Mesothelial cell of epicardium (in vitro differentiated cells): ENCODE measurements at places on chromosomes 1 and 21. TPM values are rescaled to one million over a fixed set of nuclear protein-coding genes. Genes with fewer than 3 reads are reported as not detected.

RIMKLA gene
- 0.20 to 0.31 TPM (median 0.20 TPM) in 3 replicates for total RNA-seq

DNA sequence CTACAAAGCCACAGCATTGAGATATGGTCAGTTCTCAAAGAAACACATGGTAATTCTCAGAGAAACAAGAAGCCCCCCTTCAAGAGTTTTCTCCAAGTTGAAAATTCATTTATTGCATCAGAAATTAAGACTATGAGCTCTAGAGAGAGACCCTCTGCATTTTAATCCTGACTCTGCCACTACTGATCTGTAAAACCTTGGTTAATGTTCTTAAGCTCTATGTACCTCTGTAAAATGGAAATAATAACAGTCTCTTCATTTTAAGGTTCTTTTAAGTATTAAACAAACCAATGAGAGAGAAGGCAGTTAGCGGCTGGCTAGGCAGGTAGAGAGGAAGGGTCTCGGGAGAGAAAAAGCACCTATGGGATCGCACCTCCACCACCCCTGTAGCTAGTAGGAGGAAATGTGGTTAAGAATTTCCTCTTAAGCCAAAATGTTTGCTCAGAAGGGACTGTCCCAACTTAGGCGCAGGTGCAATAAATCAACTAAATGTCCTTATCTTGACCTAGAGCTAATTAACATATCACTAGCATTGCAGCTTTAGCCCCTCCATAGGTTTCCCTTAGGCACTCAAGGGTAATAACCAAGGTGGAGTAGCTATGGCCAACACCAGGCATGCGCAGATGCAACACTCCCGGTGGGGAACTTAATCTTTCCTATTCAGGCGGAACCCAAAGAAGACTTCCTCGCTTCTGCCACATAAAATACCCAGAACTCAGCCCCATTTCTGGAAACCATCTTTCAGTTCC is 1685.4 kb downstream of the MRPL39 start:
- H3K27me3 ChIP-seq: no peaks in the 10 kb centered on the region
- H3K4me3 ChIP-seq: no peak overlapping the region
- H3K4me1 ChIP-seq: no peaks in the 10 kb centered on the region
- no peak overlapping the region for H3K27ac ChIP-seq

DNA sequence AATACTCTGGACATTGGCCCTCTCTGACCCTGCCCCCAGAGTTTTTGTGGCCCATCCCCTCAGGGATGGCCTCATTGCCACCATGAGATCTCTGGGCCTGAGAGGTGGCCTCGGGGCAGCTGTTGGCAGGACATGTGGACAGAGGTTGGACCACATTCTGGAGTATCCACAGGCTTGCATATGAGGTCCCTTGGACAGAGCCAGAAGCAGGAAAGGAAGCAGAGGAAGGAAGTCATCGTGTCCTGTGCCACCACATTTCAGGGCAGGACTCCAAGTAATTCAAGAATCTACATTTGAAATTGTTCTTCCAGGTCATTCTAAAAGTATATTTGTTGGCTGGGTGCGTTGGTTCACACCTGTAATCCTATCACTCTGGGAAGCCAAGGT is 95.9 kb upstream of the PPP2R5A start:
- no peaks in the 10 kb centered on the region for H3K4me1 ChIP-seq
- no peak overlapping the region for H3K27ac ChIP-seq
- H3K27me3 ChIP-seq: no peaks in the 10 kb centered on the region
- H3K36me3 ChIP-seq: no peaks in the 10 kb centered on the region

DNA sequence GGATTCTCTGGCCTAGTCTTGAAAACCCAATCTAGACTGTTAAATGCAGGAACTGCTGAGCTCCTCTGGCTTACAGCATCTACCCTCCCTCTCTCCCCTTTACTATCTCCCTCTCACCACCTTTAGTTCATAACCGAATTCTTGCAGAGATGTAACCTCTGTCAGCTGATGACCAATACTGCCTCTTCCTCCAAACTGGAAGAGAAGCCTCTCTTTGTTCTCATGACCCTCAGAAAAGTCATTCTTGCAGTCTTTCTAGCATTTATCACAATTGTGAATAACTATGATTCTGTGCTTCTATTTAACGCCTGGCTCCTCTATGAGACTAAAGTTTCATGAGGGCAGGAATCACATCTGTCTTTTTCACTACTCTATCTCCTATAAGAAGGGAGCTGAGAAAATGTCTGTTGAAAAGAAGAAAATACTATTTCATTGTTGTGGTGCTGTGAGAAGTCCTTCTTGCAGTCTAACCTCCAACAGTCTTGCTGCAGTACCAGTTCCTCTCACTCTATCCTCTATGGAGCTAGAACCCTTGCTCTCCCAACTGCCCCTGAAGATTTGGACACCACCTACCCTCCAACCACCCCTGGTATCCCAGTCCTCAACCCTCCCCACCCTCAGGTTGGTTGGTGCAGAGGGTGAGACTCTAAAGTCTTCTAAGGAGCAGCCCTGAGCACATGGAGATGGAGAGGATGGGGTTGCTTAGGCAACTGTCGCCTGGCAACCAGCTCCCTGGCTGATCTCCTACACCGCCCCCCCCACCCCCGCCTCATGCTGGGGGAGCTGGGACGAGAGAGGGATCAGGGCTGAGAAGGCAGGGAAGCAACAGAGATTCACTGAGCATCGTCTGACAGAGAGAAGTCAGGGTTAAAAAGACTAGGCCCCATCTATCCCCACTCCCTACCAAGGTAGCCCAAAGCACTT is 13.9 kb downstream of the MEF2D start:
- peaks cover 34% of the 10 kb centered on the region for H3K4me1 ChIP-seq
- H3K36me3 ChIP-seq: peaks cover 1% of the 10 kb centered on the region
- H3K27me3 ChIP-seq: no peaks in the 10 kb centered on the region
- no peak overlapping the region for H3K4me3 ChIP-seq
- DNase-seq: no peak

PGLYRP4 gene
- 0.11 TPM in 1 of 3 replicates, not detected in the others for total RNA-seq

- no peak for DNase-seq
- peaks cover 40% of the 10 kb centered on the region for H3K4me1 ChIP-seq
- peak overlapping the region; percentile 60 for H3K27ac ChIP-seq
- H3K27me3 ChIP-seq: no peaks in the 10 kb centered on the region
Observed at GRCh38 chr1:241081473-241081872, 275.5 kb downstream of the RGS7 start.
